ENCODE measurements at places on chromosomes 7 and 10.

DNA sequence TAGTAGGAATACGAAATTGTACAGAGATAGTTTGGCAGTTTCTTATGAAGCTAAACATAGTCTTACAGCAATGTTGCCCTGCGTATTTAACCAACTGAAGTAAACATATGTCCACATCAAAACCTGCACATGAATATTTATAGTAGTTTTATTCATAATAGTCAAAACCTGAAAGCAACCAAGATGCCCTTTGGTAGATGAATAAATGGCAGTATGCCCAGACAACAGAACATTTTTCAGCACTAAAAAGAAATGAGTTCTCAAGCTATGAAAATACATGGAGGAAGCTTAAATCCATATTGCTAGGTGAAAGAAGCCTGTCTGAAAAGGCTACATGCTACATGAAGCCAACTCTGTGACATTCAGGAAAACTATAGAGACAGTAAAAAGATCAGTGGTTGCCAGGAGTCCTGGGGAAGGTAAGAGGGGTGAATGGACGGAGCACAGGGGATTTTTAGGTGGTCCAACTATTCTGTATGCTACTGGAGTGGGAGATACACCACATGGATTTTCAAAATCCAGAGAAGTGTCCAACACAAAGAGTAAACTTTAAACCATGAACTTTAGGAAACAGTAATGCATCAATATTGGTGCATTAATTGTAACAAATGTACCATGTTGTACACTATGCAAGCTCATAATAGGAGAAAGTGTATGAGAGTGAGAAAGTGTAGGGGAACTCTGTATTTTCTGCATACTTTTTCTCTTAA is 17.6 kb downstream of the GPRIN2 start:
- no peak for DNase-seq

DNA sequence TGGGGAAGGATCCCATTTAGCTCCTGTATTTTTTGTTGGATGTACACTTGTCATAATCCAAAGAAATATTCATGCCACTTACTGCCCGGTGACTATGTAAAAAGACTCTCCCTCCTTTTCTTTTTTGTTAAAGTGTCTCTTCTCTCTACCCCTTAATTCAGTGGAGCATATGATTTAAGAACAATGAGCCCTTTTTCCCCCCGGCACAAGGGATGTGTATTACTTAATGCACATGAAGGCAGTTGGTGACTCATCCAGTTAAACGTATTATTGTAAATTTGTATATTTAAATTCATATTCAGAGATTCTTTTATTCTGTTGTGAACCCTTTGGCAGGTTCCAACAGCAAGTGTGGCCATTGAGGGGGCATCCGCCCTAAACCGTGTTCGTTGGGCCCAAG is 241.9 kb downstream of the SLC25A13 start:
- DNase-seq = peak; percentile 32

DNA sequence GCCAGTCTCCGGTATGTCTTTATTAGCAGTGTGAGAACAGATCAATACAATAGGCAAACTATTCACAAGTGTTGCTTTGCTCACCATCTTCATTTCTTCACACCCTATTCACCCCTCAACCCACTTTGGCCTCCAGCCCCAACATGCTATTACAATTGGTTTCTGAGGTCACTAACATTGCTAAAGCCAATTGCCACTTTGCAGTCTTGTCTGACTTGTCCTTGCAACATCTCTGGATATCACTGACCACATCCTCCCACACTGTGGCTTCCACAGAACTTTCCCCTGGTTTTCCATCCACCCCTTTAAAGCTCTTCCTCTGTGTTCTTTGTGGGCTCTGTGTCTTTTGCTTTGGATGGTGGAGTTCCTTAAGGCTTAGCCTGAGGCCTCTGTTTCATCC is 5.2 kb upstream of the APBB1IP start:
- DNase-seq = no peak

- peak; percentile 24 for DNase-seq
Observed at GRCh38 chr10:27285093-27285492, 44.5 kb upstream of the ACBD5 start.

GRCh38 chr7:137932881-137933269 is 69.0 kb downstream of the CREB3L2 start:
- peak; percentile 86 for DNase-seq

- no peak for DNase-seq
Observed at GRCh38 chr7:91342346-91342745, 78.1 kb downstream of the FZD1 start.
